ENCODE measurements at places on chromosomes 16 and 17. TPM values are rescaled to one million over a fixed set of nuclear protein-coding genes. Genes with fewer than 3 reads are reported as not detected.

GRCh38 chr17:44033861-44034408, 19.2 kb upstream of the TMEM101 start:
- no peak for DNase-seq

GRCh38 chr17:43030137-43030767, 5.2 kb downstream of the RND2 start:
- no peak for DNase-seq

Gene EFCAB5
- total RNA-seq, result 0.99 TPM

DNA sequence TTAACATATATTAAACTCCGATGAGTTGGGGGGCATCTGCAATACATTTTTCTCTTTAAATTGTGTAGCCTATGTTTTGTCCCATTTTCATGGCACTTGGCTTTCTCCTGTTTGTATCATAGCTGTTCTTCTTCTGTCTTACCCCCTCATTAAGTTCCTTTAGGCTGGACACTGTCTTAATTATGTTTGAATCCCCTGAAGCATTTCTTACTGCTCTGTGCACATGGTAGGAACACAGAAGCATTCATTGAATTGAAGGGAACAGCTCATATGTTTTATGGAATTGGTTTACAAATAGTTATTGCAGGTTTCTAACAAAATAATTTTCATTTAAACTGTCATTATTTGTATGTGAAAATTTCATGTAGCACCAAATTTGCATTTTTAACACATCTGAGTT, 176.8 kb downstream of the TANC2 start:
- DNase-seq, result no peak

DNA sequence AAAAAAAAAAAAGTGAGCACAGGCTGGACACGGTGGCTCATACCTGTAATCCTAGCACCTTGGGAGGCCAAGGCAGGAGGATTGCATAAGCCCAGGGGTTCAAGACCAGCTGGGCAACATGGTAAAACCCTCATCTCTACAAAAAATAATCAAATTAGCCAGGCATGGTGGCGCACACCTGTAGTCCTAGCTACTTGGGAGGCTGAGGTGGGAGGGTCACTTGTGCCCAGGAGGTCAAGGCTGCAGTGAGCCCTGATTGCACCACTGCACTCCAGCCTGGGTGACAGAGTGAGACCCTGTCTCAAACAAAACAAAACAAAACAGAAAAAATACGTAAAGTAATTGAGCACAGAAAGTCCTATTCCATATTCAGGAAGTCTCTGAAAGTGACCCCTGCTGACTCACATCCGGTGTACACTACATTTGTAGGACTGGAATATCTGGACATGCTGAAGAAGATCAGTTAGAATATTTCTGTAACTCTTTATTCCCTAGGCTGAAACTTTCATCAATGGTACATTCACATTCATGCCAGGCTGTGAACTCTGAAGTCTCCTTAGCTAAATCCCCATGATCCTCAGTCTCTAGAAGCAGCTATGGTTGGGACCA, 66.0 kb upstream of the HAS3 start:
- DNase-seq, result no peak

GRCh38 chr17:44919411-44919810, 4.1 kb upstream of the GFAP start:
- DNase-seq, result no peak

DNA sequence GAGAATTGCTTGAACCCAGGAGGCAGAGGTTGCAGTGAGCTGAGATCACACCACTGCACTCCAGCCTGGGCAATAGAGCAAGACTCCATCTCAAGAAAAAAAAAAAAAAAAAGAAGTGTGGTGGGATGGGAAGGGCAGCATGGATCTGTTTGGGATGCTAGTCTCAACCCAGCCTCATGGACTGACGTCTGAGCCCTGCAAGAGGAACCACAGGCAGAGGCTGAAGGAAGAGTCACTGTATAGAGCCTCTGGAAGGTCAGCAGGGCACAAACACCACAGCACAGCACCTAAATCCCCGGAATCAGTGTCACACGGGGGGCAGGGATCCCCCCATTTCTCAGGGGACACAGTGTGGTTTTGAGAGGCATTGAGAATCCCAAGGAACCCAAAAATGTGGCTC, 10.9 kb upstream of the CXCL16 start:
- DNase-seq, result no peak

DNA sequence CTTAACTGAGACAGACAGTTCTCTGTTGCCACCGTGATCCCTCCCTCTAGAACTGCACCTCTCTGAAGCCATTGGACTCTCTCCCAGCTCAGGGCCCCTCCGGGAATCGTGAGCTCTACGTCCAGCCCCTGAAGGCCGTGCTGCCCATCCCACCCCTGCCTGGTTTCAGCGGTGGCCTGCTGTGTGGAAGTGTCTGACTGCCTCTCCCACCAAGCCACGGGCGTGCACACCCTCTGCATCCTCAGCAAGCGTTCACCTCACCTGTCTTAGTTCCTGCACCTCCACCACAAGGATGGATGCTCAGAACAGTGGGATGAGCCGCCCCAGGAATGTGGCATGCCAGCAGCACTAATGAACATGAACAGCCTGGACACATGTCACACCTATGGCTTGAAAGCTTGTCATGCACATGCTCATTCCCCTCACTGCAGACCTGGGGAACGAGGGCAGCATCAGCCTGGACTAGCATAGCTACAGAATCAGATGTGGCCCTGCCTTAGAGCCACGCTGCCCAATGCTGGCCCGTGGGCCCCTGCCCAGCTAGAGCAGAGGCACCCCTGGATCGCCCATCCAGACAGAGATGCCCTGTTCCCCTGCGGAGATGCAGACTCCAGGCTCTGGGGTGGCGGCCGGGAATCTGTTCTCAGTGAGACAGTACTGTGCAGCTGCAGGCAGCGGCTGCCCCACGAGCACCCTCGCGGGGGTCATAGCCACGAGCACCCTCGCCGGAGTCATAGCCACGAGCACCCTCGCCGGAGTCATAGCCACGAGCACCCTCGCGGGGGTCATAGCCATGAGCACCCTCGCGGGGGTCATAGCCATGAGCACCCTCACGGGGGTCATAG, 73.7 kb upstream of the CHMP6 start:
- no peak for DNase-seq

- DNase-seq, result no peak
Measured at GRCh38 chr17:35660902-35661301, 70.5 kb upstream of the RASL10B start.
